ENCODE measurements at places on chromosomes 5 and 9.
A peak's percentile ranks its signal among the peaks of the same experiment; 100 is the strongest.

GRCh38 chr5:43312076-43312661, 1.0 kb downstream of the HMGCS1 start:
- DNase-seq: no peak

DNA sequence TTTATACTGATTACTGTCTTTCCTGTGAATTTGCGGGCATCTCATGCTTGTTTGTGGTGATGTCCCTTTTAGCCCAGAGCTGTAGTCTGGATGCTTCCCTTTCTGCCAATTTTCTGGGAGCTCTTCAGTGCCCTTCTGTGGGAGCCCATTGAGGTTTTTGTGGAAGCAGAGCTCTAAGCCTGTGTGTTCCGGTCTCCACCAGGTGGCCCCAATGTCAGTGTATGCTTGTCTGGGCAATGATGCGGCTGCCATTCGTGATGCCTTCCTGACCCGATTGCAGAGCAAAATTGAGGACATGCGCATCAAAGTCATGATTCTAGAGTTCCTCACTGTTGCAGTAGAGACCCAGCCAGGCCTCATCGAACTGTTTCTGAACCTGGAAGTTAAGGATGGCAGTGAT, 35.1 kb downstream of the SH3GLB2 start:
- DNase-seq: no peak

DNA sequence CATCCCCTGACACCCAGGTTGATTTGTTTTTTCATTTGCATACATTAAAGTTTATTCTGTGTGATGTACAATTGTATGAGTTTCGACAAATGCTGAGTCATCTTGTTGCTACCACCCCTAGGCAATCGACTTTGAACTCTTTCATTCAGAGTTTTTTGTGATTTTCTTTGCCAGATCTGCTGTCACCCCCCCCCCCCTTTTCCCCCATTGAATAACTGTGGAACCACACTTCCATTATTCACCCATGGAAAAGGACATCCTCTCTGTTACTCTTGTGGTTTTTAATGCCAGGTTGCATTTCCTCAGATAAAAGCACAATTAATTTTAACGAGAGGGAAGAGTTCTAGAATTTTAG, 13.7 kb upstream of the FAM120AOS start:
- no peak for DNase-seq

GRCh38 chr5:148084269-148084668, 20.5 kb downstream of the SPINK5 start:
- DNase-seq: no peak

- DNase-seq: no peak
Observed at GRCh38 chr5:124104344-124104743, 592.4 kb downstream of the CSNK1G3 start.

GRCh38 chr9:16307626-16308195, 562.8 kb downstream of the BNC2 start:
- DNase-seq: no peak

DNA sequence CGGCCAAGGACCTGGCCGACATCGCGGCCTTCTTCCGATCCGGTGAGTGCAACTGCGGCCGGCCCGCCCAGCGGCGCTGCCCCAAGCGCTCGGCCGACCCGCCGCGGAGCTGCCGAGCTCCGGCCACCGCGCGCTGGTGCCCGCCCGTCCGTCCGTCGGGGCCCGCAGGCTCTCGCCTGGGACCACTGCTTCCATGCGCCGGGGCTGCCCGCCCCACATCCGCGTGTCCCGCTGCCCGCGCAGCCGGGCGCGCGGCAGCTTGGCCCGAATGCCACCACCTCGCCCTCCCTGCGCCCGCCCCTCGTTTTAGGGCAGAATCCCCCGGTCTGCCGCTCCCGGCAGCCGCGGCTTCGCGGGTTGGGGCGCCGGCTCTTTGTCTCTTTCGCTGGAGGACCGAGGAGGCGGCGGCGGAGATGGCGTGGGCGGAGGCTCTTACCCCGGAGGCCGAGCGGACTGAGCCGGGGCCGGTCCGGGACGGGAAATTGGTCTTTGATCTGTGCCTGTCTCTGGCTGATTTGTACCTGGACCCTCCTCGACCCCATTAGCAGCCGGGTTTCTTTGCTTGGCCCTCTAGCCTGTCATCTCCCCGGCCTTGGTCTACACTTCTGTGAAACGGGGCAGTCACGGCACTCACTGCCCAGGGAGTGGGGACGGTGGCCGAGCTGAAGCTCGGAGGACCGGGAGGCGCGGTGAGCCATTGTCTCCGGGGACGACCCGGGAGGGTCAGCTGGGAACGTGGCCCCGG, 871 bp downstream of the TRIO start:
- peak; percentile 21 for DNase-seq

DNA sequence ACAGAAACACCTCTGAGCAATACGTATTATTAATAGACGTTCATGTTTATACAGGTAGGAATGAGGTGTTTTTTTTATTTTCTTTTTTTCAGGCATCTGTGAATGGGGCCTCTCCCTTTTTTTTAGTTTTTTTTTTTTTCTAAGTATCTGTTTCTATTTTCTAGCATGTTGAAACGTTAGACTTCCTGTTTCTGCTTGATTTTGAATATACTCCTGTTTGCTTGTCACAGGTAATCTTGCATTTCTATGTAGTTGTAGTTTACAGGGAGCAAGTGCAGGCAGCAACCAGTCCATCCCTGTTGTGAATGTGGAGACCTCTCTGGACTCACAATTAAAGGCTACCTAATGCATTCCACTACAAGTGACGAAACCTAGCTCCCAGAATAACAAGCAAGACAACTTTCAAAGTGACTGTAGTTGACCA, 22.8 kb upstream of the TNFAIP8 start:
- no peak for DNase-seq

DNA sequence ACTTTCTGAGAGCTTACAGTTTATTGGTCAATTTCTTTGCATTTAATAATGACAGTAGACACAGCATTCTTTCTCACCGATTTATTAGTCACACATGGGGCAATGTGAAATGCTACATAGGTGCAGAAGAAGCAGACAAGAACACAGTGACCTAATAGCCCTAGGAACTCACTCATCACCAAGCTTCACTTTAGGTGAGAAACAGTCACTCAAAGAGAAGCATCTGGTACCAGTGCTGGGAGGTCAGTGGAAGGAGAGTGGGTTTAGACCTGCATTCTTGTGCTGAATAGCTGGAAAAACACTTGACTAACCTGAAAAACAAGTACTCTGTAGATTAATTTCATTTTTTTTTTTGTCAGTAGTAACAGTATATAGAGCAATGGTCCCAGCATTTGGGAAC, 179.6 kb downstream of the GRIA1 start:
- no peak for DNase-seq

- DNase-seq: no peak
Observed at GRCh38 chr9:84187090-84187489, 153.5 kb downstream of the SLC28A3 start.

DNA sequence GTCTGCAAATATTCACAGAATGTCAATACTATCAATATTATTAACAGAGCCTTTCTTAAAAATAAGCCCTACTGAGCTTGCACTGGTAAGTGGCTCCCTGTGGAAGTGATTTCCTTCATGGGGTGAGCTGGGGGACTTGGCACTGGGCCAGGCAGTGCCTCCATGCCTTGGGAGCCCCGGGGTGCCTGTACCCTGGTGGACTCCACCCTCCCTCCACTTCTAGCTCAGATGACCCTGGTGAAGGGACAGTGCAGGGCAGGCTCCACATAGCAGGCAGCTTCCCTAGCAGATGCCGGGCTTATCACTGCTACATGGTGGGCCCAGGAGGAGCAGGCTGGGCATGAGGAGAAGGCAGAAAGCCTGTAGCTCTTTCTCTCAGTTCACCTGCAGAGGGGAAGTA, 119.2 kb downstream of the DCP2 start:
- DNase-seq: no peak
